ENCODE measurements at places on chromosomes 2 and 18. TPM values are rescaled to one million over a fixed set of nuclear protein-coding genes. Genes with fewer than 3 reads are reported as not detected.
A peak's percentile ranks its signal among the peaks of the same experiment; 100 is the strongest.

Gene IL18R1
- not detected for total RNA-seq

Gene PROKR1
- not detected for total RNA-seq

Gene PID1
- total RNA-seq, result 2.1 TPM

Gene LAMA1
- 6.4 TPM for total RNA-seq

Gene GRB14
- not detected for total RNA-seq

Gene ALLC
- total RNA-seq, result not detected

Gene RTN4
- total RNA-seq, result 307 TPM

Gene LIMS4
- total RNA-seq, result 2.7 TPM

Gene LINC00305
- not detected for total RNA-seq

Gene TEX44
- total RNA-seq, result not detected

Gene RNASEH1
- total RNA-seq, result 53.0 TPM

Gene MYL12B
- 561 TPM for total RNA-seq

Gene C2orf80
- not detected for total RNA-seq

Gene PTH2R
- not detected for total RNA-seq

Gene DNAH6
- total RNA-seq, result 1.1 TPM

Gene RNF152
- total RNA-seq, result 18.0 TPM

Gene PECR
- 24.7 TPM for total RNA-seq

DNA sequence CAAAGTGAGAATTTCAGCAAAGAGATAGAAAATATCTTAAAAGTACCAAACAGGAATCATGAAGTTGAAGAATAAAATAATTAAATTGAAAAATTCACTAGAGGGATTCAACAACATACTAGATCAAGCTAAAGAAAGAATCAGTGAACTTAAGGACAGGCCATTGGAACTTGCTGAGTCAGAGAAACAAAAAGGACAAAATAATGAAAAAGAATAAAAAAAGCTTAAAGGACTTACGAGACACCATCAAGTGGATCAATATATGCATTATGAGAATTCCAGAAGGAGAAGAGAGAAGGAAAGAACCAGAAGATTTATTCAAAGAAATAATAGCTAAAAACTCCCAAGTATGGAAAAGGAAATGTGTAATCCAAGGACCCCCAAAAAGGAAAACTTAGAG lies 158.4 kb downstream of the SLC4A10 start:
- DNase-seq, result no peak

GRCh38 chr2:2877427-2877826 lies 500.2 kb downstream of the EIPR1 start:
- no peak for DNase-seq

GRCh38 chr2:10303181-10303693 lies 533 bp downstream of the HPCAL1 start:
- DNase-seq, result no peak

GRCh38 chr2:238304116-238304515 lies 15.7 kb upstream of the PER2 start:
- no peak for DNase-seq

DNA sequence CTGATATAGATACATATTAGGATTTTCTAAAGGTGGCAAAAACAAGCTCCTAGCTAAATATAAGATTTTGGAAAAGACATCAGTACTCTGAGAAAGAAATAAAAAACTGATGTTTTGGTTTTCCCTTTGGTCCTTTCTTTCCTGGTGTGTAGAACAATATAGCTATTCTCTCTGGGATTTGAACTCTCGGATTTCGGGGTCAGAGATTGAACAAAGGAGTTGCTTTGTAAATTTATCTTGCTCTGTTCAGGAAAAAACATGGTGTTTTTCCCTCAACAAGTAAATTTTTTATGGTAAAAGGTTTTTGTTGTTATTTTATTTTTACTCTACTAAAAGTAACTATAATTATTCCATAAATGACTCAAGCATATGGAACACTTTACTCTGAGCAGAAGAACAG lies 889.3 kb downstream of the ERBB4 start:
- no peak for DNase-seq

- DNase-seq, result no peak
Measured at GRCh38 chr2:121635371-121635770, 13.9 kb downstream of the CLASP1 start.

- DNase-seq, result peak; percentile 55
Measured at GRCh38 chr2:196403471-196403870, 232.1 kb upstream of the STK17B start.

- peak; percentile 30 for DNase-seq
Measured at GRCh38 chr2:1493431-1494126, 80.3 kb downstream of the TPO start.

DNA sequence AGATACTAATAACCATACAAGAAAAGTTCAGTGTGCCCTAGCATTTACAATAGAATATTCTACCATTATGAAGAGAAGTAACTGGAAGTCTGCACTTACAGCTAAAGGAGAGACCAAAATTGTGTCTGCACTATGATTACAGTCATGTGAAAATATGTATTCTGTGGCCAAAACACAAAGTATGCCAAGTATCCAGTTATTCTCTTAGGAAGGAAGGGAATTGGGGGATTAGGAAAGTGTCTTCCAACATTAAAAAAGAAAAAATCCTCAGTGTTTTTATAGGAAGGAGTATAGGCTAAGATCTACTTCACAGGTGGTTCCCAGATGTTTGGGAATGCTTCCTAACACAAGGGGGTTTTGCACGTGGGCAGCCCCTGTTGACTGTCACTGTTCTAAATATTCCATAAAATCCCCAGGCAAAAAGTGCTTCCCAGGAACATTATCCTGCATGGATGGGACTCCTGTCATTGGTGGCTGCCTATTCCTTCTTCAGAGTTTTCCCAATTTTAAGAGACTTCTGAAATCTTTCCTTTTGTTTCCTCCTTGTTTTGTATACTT lies 180.2 kb upstream of the KLHL29 start:
- DNase-seq, result no peak

- peak; percentile 72 for DNase-seq
Measured at GRCh38 chr2:235268535-235268934, 225.3 kb upstream of the AGAP1 start.

GRCh38 chr18:3541549-3542386 lies 91.8 kb downstream of the TGIF1 start:
- no peak for DNase-seq

DNA sequence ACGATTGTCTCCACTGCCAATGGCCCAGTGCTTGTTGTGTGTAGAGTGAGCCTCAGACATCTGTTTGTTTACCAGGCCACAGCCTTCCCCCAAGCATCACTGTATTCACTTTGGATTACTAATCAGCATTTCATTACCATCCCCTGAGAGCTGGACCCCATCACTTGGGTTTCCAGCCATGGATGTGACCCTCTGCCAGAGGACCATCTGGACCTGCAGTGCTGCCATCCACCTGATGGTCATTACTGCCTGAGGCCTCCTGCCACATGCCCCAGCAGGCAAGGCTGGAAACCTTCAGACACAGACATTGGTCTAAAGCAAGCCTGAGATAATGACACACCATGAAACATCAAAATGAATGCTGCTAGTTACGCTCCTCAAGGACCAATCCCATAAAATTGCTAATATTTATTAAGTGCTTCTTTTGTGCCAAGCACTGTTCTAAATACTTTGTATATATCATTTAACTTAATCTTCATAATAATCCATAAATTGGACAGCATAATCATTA lies 2096.3 kb upstream of the CELF4 start:
- DNase-seq, result no peak

DNA sequence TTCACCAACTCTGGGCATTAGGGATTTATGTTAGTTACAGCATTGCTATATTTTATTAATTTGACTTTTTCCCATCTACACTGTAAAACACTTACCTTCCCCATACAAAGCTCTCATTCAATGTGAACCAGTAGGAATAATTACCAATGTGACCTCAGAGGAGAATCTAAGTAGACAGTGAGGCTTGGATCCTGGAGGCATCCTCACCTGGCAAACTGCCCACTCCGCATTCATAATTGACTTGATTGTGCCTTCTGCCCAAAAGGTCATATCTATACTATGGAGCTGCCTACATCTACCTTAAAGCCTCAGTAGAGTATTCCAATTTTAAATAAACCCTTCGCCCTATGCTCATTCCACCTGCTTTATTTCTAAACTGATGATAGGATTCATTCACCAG lies 45.4 kb upstream of the SCN1A start:
- DNase-seq, result no peak

- peak; percentile 32 for DNase-seq
Measured at GRCh38 chr2:205768815-205769494, 86.7 kb downstream of the NRP2 start.

DNA sequence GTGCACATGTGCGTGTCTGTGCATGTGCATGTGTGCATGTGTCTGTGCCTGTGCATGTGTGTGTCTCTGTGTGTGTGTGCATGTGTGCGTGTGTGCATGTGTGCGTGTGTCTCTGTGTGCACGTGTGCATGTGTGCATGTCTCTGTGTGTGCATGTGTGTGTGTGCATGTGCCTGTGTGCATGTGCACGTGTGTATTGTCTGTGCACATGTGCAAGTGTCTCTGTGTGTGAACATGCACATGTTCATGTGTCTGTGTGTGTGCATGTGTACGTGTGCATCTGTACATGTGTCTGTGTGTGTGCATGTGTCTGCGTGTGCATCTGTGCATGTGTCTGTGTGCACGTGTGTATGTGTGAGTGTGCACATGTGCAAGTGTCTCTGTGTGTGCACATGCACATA lies 277.3 kb downstream of the GALR1 start:
- no peak for DNase-seq

DNA sequence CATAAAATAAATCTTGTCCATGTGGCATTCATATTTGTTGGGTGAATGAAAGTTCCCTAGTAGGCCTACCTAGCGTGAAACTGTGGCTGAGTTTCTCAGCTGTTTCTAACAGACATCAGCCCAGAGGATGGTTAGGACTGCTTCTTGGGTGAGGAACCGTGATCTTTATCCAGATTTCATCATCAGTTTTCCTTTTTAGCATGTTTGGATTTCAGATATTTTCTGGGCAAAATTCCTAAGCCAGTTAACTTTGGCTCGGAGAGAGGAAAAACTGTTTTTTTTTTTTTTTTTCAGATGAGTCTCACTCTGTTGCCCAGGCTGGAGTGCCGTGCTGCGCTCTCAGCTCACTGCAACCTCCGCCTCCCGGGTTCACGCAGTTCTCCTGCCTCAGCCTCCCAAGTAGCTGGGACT lies 53.5 kb downstream of the DGKD start:
- DNase-seq, result no peak

DNA sequence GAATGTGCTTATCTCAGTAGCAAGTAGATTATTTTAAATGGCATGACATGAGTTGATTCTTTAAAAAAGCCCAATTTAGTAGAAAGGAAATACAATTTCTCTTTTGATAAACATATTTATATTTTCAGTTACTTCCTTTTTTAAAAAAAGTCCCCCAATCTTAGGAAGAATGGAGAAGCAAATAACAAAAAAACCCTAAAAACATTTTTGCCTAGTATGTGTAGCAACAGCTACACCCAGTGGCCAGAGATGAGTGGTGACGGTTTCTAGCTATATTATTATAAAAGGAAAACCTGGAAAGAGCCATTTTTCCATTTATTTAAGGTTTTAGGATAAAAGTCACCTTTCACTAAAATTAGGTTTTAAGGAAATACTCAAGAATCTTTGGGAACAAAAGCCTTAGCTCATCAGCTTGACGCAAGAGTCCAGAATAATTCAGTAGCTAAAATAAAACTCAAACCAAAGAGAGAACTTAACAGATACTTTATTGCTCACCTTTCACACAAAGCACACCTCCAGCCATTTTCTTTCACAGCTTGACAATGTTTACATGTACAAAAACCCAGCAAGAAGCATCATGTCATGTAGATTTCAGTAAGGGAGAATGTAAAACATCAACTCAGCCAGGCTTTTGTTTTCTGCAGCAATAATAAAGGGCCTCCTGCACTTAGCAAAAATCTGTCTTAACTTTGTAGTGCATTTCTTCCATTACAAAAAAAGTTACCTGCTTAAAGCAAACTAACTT lies 15.7 kb downstream of the FAM98A start:
- DNase-seq, result no peak

- no peak for DNase-seq
Measured at GRCh38 chr2:120580709-120581108, 155.0 kb upstream of the GLI2 start.

GRCh38 chr2:165462443-165462842 lies 7.1 kb upstream of the CSRNP3 start:
- DNase-seq, result no peak

GRCh38 chr2:207616185-207616584 lies 9.0 kb downstream of the METTL21A start:
- no peak for DNase-seq

DNA sequence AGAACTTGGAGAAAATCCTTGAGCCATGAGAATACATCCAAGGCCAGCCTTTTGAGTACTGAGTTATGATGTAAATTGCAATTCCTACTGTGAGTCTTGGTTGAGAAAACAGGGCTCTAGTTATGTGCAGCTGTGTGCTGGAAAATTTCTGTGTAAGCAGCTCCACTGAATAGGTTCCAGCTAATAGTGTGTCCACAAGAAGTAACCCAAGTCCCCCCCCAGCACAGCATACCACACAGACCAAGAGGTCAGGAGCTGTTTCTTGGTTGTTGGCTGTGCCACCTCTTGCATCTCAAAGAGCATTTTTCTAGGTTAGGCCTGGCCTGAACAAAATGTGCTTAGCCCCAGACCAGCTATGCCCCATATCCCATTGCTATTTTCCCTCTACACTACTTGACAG lies 36.8 kb upstream of the APCDD1 start:
- DNase-seq, result no peak

GRCh38 chr2:43021791-43022509 lies 204.5 kb downstream of the ZFP36L2 start:
- DNase-seq, result no peak

GRCh38 chr2:51149725-51150124 lies 117.8 kb upstream of the NRXN1 start:
- no peak for DNase-seq

- no peak for DNase-seq
Measured at GRCh38 chr2:193841384-193842150, 1646.8 kb upstream of the TMEFF2 start.

- DNase-seq, result no peak
Measured at GRCh38 chr2:23662941-23663920, 263.7 kb downstream of the ATAD2B start.

GRCh38 chr2:11833601-11834000 lies 87.2 kb downstream of the LPIN1 start:
- no peak for DNase-seq

Measured in SJSA1 (cell line).